ENCODE measurements at places on chromosomes 11 and 22.

- no peak for DNase-seq
These were observed 280.7 kb upstream of the CADM1 start for GRCh38 chr11:115784796-115785521.

- DNase-seq: no peak
These were observed 188.5 kb upstream of the ISX start for GRCh38 chr22:34877506-34877905.

DNA sequence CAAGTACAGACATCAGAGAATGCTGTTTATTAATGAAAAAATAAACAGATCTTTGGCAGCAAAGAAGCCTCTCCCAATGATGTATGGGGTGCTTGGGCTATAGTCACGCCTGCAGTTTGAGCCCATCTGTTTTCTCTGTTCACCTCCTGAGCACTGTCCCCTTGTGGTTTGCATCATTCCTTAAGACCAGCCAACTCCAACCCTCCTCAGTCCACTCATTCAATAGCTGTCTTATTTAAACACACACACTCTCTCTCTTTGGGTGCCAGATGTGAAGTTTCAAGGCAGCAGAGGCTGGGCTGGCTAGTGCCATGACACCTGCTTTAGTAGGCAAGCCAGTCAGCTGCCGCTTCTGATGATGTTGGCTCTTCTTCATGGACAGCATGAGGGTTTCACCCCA is 58.1 kb downstream of the POLD3 start:
- peak; percentile 8 for DNase-seq

DNA sequence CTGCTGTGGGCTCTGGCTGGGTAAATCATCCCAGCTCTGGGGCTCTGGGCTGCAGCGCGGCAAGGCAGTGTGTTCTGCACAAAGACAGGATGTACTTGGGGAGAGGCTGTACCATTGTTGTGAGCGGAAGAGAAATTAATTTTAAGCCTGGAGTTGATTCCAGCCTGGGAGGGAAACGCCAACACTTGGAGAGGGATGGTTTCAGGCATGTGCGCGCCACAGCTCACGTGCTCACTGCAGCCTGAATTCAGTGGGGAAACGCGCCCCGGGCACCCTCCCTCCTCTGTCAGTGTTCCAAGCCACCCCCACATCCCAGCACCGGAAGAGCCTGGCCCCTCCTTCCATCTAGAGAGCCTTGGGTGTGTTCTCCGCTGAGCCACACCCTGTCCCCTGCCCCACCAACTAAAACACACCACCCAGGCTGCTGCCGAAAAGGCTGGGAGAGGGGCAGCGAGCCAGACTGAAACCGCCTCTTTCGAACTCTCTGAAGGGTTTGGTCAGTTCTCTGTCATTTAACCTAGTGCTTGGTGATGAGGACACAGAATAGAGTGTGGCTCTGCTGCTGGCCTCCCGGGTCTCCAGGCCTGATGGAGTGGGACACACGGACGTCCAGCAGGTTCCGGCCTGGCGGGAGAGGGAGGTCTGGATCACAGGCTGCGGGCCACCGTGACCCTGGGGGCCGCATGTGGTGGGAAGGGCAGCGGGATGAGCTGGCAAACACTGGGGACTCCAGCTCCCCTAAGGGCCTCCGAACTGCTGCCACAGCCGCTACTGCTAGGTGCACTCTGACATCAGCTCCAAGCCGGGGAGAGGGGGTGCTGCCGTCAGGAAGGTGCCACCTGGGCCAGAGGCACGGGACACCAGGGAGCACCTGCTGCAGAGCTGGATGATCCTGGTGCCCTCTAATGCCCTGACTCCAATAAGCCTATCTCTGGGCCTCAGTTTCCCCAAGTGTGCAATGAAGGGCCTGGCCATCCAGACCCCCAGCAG is 230.8 kb downstream of the CTTN start:
- peak; percentile 26 for DNase-seq

GRCh38 chr11:33013755-33014154 is 1.9 kb upstream of the DEPDC7 start:
- no peak for DNase-seq

DNA sequence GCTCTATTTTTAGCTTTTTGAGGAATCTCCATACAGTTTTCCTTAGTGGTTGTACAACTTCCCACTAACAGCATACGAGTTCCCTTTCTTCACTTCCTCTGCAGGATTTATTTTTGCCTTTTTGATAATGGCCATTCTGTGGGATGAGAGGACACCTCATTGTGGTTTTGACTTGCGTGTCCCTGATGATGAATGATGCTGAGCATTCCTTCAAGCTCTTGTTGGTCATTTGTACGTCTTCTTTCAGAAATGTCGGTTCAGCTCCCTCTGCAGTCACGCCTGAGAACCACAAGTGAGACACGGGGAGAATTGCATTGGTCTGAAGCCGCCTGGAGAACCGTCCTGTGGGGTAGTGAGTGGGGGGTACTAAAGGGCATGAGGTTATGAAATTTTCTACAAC is 2.0 kb upstream of the KRTAP5-10 start:
- DNase-seq: no peak

- no peak for DNase-seq
These were observed 183.6 kb downstream of the IGLL1 start for GRCh38 chr22:23396362-23397007.

GRCh38 chr11:61357233-61357893 is 4.3 kb downstream of the CYB561A3 start:
- no peak for DNase-seq

DNA sequence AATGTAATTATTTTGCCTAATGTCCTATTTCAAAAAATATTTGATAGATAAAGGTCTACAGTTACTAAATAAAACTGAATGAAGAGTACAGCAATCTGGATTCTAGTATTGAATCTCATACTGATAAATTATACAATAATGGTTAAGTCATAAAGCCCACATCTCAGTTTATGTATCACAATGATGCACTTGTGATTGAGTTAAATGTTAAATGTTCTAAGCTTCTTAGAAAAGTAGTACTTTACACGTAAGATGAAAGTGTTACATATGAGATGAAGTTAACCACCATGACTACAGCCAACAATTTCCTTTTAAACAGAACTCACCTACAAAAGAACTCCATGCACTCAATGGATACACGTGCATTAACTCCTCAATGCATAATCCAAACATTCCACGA is 51.7 kb downstream of the PHF21A start:
- DNase-seq: no peak

DNA sequence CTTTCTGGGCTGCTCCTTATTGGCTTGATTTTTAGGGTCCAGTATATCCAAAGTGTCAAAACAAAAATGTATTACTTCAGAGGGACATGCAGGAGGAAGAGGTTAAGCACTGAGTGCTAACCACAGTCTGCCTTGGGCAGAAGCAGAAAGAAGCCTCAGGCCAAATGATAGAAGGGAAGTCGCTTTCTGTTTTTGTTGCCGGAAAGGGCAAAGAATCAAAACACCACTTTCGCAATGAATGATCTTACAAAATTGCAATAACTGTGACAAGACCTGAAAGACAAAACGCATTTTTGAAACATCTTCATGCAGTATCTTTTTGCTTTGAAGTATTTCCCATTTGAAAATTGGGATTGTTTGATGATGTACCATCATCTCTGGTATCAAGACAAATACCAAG is 70.1 kb upstream of the PICALM start:
- no peak for DNase-seq

GRCh38 chr22:46079093-46079860 is 71.0 kb upstream of the PPARA start:
- no peak for DNase-seq

DNA sequence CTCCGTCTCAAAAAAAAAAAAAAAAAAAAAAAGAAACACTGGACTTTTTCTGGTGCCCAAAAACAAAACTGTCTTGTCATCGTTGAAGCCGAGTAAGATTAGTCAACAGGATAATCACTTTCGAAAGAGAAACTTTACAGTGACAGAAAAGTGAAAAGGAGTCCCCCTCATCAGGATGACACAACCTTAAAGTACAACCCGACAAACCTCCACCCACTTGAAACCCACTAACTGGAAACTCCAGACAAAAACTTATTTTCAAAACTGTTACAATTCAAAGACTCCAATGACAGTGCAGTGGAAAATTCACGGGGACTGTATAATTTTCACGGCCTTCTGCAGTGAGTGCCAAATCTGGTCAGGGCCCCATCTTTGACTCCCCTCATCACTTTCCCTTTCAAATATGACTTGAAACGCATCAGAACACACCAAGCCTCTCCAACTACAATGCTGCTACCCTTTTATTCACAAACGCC is 1.3 kb downstream of the DENND5A start:
- no peak for DNase-seq

DNA sequence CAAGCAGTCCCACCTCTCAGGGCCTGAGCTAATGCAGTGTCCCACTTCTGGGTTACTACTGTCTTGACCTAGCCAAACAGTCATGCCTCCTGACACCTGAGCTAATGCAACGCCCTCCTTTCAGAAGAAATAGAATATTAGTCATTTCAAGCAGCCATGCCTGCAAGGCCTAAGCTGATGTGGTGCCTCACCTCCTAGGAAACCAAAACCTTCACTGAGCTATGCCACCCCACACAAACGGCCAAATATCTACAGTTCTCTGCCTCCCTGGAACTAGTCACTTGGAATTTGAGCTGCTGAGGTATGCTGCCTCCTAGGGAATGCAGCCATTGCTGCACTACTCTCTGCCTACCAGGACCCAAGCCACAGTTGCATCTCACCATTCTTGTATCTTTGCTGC is 8.3 kb upstream of the MS4A6E start:
- no peak for DNase-seq

GRCh38 chr22:44328326-44328725 is 15.6 kb upstream of the SHISAL1 start:
- DNase-seq: no peak

DNA sequence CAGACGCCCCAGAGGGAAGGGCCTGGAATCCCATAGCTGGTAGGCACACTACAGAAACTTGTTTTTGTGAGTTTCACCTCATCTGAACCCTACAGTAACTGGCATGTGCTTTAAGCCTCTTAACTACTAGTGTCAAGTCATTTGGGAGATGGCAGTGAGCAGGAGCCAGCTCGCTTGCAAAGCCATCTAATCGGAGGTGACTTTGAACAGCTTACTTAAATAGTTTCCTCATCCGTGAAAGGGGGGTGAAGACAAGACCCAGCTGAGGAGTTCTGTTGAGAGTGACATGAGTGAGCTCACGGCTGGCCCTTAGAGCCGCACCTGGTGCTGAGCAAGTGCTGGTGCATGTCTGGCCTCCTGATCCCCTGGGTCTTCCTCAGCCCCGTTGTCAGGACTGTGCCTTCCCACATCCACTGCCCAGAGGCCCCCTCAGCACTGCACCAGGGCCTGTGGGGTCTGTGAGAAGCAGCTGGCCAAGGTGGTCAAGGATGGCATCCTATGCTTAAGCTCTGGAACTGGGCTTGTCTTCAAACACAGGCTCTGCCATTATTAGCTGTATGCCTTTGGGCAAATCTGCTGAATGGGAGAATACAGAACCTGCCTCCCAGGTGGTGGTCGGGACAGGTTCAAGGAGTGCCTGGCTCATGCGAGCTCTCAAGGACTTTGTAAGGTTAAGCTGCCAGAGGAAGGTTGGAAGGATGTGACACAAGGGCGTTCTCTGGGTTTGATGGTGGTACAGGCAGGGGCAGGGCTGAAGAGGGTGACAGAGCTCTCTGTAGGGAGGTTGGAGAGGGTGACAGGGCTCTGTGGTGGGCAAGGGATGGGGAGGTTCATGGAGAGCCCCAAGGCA is 27.3 kb downstream of the INCENP start:
- DNase-seq: no peak

DNA sequence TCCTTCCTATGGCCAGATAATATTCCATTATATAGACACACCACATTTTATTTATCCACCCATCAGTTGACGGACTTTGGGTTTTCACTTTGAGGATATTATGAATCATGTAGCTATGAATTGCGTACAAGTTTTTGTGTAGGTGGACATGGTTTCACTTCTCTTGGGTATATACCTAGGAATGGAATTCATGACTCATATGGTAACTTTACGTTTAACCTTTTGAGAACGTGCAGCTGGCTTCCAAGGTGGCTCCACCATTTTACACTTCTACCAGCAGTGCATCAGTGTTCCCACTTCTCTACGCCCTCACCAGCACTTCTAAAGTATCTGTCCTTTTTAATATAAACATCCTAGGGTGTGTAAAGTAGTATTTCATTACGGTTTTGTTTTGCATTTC is 112.0 kb downstream of the PLEKHA7 start:
- no peak for DNase-seq

GRCh38 chr11:40133498-40133897 is 1326.0 kb downstream of the LRRC4C start:
- DNase-seq: no peak

GRCh38 chr11:6928916-6929315 is 2.7 kb downstream of the ZNF215 start:
- DNase-seq: no peak

DNA sequence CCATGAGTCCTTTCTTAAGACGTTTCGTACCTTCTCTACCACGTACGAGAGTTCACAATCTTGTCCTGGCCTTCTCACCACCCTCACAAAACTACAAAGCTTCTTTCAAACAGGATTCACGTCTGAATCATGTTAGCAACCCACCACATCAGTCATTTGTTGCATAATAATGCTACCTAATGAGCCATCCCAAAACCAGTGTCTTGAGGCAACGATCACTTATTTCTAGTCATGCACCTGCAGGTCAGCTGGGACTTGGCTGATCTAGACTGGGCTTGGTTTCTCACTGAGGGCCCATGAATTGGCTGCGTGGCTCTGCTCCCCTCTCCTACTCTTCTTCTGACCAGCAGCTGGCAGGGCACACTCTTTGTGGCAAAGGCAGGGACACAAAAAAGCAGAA is 28.3 kb downstream of the LARGE1 start:
- DNase-seq: no peak

- DNase-seq: no peak
These were observed 138.3 kb downstream of the TMEM135 start for GRCh38 chr11:87176044-87176443.

- no peak for DNase-seq
These were observed 564.8 kb downstream of the TBC1D22A start for GRCh38 chr22:47327241-47327640.

- no peak for DNase-seq
These were observed 85.5 kb downstream of the NELL1 start for GRCh38 chr11:20754933-20755332.

DNA sequence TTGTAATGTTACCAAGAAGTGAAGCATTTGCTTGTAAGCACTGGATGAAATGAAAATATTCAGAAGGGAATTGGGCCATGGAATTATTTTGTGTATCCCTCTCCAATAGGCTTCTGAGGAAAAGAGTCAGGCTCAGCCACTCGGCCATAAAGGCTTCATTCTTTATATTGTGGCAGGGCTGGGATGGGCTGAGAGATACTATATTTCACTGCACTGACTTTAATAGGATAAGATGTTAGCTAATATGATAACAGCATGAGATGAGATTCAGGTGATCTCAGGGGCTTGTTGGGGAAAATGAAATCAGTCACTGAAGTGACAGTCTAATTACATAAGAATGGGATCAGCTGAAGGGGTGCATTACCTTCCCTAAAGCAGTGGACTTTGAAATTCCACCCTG is 7.3 kb upstream of the TRIM44 start:
- DNase-seq: no peak

DNA sequence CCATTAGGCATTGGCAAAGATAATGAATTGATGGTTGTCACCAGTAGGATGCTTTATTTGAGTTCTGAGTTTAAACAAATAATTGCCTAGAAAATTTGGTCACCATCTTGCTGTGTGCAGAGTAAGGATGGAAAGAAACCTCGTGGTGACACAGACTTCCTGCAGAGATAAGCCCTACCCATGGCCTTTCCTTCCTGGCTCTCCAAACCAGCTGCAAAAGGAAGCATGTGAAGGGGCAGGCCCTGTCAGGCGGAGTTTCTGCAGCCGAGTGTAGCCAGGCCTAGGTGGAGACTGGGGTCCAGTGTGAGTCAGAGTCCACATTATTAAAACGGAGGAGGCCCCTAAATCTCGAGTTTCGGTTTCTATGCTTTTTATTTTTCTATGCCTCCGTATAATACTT is 83.1 kb upstream of the ADSL start:
- no peak for DNase-seq
